ENCODE measurements at places on chromosomes 16 and 17.

DNA sequence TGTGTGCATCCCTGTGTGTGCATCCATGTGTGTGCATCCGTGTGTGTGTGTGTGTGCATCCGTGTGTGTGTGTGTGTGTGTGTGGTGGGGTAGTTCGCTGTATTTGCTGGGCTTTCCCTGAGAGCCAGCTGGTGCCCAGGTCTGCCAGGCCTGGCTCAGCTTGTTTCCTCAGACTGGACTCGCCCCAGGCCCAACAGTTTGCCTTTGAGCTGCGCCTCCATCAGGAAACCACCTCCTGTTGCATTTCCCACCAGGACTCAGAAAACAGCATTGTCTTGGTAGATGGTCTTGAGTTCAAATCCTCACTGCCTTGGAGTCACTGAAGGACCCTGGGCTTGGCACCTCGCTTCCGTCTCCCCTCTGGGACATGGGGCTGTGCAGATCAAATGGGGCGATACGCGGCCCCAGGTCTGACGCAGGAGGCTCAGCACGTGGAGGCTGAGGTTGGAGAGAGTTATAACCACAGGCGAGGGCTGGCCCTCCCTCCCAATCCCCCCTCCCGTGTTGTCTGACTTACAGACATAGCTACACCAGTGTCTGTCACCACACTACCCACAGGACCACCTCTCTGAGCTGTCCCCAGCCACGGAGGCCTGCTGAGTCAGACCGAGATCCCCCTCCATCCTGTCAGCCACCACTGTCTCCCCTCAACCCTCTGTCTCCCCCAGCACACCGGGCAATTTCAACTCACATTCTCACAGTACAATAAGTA, 4.7 kb downstream of the ITGAE start:
- DNase-seq, result peak; percentile 54

DNA sequence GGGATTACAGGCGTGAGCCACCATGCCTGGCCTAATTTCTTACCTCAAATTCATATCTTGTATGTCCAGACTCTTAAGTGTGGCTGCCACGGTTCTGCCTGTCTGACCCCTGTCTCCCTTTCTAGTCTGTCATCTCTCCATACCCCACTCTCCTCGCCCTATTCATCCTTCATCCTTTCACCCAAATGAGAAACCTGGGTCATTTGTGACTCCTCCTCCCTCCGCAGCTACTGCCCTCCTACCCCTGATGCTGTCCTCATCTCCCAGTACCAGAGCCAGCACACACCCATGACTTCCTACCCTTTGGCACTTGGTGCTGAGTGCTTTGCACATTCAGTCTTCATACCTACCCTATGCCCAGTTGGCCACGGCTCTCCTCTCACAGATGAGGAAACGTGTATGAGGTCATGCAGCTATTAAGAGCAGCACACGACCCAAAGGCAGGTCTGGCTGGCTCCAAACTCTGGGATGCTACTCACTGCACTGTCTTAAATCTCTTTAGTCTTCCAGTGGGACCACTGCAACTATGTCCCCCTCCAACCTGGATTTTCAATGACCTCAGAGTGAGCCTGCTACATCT, 1.6 kb downstream of the SPATA32 start:
- no peak for DNase-seq

- peak; percentile 41 for DNase-seq
Observed at GRCh38 chr17:79082311-79083190, 7.9 kb downstream of the ENGASE start.

- DNase-seq, result no peak
Observed at GRCh38 chr17:63516910-63517824, 6.0 kb upstream of the KCNH6 start.

GRCh38 chr16:13645601-13646245, 274.2 kb upstream of the ERCC4 start:
- DNase-seq, result no peak

GRCh38 chr17:27352448-27353032, 58.6 kb downstream of the WSB1 start:
- DNase-seq, result no peak

DNA sequence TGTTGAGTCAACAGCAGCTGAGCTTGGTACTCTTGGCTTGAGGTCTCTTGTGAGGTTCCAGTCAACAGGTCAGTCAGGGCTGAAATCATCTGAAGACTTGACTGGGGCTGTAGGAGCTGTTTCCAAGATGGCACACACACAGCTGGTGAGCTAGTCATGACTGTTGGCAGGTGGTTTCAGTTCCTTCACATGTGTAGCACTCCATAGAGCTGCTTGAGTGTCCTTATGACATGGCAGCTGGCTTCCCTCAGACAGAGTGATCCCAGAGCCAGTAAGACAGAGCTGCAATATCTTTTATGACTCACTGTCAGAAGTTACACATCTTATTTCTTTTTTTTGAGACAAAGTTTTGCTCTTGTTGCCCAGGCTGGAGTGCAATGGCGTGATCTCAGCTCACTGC, 19.5 kb upstream of the GAS7 start:
- DNase-seq, result no peak

GRCh38 chr16:15513156-15513555, 78.8 kb downstream of the BMERB1 start:
- DNase-seq, result no peak

GRCh38 chr16:86050111-86050510, 151.1 kb downstream of the IRF8 start:
- no peak for DNase-seq

DNA sequence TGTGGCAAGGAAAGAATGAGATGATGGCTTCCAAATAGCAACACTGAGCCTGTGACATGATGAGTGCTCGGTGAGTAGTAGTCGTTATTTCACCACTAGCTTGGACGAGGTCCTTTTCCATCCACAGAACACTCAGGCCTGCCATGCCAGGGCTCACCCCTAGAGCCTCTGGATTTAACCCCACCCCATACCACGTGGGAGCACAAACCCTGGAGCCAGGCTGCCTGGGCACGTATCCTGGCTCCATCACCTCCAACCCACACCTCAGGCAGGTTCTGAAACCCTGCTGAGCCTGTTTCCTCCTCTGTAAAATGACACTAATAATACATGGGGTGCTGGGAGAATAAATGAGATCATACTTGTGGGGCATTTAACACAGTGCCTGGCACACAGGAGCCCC, 192.4 kb downstream of the KATNIP start:
- no peak for DNase-seq

GRCh38 chr17:83031321-83031945, 48.0 kb upstream of the METRNL start:
- no peak for DNase-seq

DNA sequence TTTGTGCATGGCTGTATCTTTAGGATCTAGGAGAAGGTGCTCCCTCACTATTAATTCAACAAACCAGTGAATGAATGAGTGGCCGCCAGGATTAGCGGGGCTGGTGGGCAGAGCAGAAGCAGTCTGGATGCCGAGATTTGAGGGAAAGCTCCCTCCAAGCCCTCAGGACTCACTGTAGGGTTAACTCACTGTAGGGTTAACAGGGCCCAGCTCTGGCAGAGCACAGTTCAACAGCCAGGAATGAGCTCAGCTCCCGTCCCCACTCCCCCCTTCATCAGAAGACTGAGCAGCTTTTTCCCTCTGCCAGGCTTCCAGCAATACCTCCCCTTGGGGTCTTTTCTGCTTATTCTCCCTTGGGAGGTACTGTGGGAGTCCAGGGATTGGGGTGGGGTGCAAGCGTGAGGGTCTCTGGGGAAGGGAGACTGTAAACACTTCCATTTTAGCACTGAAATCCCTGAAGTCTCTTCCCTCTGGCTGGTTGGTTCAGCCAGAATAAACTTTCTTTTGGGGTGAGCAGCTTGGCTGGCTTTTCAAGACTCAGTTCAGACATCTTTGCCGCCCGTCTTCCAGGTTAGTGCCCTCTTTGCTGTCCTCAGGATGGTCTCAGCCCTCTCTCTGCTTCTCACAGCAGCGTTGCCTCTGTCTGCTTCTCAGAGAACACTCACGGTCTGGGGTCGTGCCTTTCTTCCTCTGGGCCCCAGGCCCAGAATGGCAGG, 53.7 kb upstream of the WSB1 start:
- no peak for DNase-seq

DNA sequence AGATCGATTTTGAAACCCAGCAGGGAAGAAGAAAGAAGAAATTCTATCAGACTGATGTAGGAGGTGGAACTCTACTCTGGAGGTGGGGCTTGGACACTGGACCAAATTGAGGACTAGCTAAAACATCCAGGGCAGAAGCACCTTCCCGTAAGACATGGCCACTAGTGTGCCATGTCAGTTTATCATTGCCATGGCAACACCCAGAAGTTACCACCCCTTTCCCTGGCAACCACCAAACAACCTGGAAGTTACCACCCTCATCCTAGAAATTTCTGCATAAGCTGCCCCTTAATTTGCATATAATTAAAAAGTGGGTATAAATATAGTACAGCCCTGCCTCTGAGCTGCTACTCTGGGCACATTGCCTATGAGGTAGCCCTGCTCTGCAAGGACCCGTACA, 66.7 kb downstream of the NACA2 start:
- no peak for DNase-seq

DNA sequence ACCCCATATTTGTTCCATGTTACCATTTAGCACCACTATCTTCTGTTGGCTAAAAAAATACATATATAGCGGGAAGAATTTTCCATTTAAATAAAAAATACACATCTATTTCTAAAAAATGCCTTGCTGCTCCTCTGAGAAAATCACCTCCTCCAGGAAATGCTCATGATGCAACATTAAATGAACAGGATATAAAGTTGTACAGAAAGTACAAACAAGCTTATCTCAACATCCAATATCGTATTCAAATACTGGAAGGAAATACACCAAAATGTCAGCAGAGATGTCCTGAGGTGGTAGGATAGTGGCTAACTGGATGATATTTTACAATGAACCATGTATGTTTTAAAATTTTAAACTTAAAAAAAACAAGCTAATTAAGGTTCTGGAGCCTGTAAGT, 21.3 kb downstream of the GNA13 start:
- no peak for DNase-seq

GRCh38 chr16:83366228-83366627, 441.6 kb upstream of the HSBP1 start:
- DNase-seq, result no peak

DNA sequence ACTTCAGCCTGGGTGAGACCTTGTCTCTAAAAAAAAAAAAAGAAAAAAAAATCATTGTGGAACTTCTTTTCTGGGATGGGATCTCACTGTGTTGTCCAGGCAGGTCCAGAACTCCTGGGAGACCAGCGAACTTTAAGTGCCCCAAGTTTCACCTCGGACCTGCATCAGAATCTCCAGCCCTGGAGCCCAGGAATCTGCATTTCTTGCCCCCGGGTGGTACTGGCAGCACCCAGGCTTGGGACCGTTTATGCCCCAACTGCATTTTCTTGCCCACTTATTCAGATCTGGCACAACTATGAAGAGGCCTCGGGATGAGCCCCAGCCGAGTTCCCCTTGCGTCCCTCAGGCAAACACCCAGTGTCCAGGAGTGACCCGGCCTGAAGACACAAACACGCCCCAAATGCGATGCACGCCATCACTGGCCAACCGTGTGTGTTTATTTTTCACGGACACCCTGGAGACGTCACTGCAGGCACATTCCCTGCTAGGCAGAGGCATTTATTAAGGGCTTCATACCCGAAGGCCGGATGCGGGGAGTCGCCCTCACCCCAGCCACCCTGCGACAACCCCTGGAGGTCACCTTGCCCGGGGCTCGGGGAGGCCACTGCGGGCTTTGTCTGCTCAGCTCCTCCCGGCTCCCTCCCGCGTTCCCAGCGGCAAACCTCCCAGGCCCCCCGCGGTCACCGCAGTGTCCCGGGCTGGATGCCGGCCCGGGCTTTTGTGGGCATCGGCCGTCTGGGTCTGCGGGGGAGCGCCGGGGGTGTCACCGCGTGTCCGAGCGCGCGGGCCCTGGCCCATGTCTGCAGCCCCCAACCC, 684 bp upstream of the SPIRE2 start:
- no peak for DNase-seq

DNA sequence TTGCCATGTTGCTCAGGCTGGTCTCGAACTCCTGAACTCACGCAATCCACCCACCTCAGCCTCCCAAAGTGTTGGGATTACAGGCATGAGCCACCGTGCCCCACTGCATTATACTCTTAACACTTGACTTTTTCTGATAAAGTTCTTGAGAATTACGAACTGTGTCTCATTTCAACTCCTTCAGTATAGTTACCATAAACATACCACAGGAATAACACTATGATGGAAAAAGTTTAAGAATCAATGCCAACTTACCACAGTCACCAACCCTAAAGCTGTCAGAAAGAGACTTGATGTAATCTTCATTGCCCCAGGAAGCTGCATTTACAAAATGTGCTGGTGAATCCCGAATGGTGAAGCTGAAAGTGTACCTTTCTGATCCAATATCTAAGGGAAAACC, 10.2 kb downstream of the MEIOB start:
- no peak for DNase-seq

DNA sequence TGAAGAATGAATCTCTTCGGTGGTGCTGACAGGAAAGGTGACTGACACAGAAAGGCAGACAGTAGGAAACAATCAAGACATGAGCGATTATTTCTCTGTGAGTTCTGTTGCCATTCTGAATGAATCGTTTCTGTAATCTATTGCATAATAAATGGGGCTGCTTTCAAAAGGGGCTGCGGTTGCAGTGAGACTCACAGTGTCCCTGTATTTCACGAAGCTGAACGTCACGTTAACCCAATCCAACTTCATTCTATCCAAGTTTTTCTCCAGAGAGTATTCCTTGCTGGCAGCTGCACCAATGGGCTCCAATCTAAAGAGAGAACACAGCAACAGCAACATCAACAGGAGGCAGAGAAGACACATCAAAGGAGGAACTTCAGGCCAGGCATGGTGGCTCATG, 75.4 kb downstream of the DNAH3 start:
- no peak for DNase-seq

GRCh38 chr17:79574656-79575055, 36.2 kb downstream of the RBFOX3 start:
- DNase-seq, result no peak

DNA sequence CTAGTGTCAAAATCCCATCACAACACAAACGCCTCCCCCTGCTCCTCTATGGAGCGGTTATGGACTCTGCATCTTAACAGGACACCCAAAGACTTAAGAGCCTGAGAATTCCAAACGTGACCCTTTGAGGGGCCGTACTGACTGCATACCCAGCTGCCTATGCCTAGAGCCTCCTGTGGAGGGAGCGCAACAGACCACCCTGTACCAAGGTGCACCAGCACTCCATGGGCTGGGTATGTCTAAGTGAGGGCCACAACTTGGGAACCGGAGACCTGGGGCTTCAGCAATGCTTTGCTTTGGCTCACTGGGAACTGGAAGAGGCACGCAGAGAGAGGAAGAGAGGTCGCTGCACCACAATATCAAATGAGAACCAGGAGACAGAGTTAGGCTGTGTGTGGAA, 5.4 kb downstream of the ANKS3 start:
- DNase-seq, result no peak

- DNase-seq, result no peak
Observed at GRCh38 chr17:41937970-41938954, 7.8 kb downstream of the ODAD4 start.

- DNase-seq, result no peak
Observed at GRCh38 chr17:17515934-17516930, 20.0 kb upstream of the RASD1 start.

DNA sequence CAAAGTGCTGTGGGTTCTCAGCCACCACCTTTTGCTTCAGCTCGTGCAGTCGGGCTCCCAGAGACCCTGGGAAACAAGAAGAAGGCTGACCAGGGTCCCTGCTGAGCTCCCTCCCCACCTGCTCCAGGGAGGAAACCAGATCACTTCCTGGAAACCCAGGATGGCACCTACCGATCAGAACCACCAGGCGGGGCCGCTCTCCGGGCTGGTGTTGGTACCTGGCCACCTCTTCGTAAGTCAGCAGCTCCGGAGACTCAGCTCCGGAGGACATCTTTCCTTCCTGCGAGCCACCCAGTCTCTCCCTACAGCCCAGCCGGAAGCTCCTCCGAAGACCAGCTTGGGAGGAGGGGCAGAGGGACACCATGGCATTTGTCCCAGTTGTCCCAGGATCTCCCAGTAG, 18.9 kb downstream of the MPP3 start:
- DNase-seq, result no peak

- no peak for DNase-seq
Observed at GRCh38 chr16:66740010-66740409, 11.4 kb downstream of the DYNC1LI2 start.
